ENCODE measurements at places on chromosomes 6 and 20.

GRCh38 chr6:25278914-25279747 lies at the start of gene CARMIL1:
CARMIL1 (plus strand) TSS chr6:25279374; CDS start chr6:25279796, 422 bp downstream.
- DNase-seq = no peak

DNA sequence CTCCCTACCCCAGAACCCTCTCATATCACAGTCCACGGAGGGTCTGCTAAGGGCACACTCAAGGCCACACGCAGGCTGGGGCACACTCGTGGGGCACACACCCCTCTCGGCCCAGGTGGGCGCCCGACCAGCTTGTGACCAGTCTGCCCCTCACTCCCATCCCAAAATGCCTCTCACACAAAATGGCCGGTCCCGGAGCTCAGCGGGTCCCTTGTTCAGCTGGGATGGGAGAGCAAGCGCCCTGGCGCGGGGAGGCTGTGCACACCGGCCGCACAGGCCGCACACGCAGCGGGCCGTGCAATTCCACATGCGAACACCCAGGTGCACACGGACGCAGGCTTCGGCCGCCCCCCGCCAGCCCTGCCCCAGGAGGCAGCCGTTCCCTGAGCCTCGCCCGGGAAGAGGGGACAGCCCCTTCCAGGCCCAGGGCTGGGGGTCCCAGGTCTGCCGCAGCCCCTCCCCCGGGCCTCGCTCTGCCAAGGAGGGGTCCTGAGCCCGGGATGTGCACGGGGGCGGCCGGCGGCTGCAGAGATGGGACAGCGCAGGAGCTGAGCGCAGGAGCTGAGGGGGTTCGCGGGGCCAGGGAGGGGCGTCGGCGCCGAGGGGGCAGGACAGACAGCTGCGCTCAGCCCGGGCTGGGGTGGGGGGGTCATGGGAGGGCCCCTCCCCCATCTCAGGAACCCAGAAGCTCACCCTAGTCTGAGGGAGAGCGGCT lies 1.3 kb downstream of the KCNQ2 start:
- no peak for DNase-seq

DNA sequence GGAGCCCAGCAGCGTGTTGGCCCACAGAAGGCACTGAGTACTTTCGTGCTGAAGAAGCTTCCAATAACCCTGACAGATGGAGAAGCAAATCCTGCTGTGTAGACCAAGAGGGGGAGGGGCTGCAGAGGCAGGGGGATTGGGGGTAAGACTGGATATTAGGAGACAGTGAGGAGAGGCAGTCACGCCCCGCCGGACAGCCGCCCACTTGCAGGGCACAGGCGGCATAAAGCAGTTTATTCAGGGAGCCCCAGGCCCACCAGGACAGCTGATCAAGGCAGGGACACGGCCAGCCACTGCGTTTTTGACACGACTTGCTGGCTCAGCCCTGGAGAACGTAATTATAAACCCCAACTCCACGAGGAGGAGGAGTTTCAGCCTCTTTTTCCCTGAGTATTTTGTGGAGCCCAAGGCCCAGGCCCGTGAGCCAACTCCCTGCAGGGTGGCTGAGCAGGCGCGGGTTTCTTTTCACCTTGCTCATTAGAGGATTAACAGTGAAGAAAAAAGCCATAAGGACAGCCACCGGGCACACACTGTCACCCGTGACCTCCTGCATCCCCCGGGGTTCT lies 177.9 kb downstream of the TFAP2C start:
- no peak for DNase-seq

DNA sequence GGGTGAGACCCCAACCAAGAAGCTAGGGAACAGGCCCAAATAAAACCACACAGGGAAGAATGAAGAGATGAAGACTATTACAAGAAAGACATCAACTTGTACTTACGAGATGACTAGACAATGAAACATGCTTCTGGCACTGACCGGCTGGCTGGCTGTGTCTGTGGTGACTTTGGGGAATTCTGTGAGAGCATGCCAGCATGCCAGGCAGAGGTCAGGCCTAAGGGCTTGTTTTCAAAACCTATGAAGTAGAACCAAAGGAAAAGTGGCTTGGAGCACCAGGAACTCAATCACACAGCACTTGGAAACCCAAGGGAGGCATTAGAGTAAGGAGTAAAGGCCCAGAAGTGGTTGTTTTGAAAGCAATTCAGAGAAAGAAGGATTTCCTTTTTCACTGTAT lies 28.4 kb upstream of the GSTA3 start:
- DNase-seq = no peak

GRCh38 chr6:165723326-165723725 lies 60.3 kb upstream of the PDE10A start:
- no peak for DNase-seq

GRCh38 chr20:45300961-45301360 lies 5.7 kb upstream of the RBPJL start:
- DNase-seq = no peak

GRCh38 chr20:34231634-34232033 lies 9.6 kb upstream of the ASIP start:
- DNase-seq = no peak

GRCh38 chr6:90397047-90397446 lies 100.4 kb upstream of the BACH2 start:
- DNase-seq = no peak

DNA sequence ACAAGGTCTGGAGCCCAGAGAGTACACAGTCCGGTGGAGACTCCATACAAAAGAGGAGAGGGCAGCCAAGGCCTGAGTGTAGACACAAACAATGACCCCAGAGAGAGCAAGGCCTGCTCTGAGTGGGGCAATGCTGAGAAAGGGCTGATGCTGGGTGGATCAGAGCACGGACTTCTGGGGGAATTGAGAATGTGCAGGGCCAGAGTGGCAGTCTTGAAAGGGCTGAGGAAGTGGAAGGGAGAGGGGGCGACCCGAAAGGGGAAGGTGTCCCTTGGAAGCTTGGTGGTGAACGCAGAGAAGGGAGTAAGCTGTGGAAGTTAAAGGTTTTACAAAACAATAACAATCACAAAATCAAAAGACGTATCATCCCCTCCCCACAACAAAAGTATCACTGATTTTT lies 12.0 kb upstream of the GRM4 start:
- no peak for DNase-seq
